NCI-H2029 (cell line): ENCODE measurements at places on chromosomes 6 and 20.
A peak's percentile ranks its signal among the peaks of the same experiment; 100 is the strongest.

- DNase-seq, result no peak
These were observed 1.6 kb upstream of the QKI start for GRCh38 chr6:163412801-163413344.

GRCh38 chr20:34525709-34526416, 9.6 kb downstream of the DYNLRB1 start:
- peak; percentile 90 for DNase-seq

GRCh38 chr6:152815230-152815872, 64.8 kb downstream of the VIP start:
- DNase-seq, result no peak

DNA sequence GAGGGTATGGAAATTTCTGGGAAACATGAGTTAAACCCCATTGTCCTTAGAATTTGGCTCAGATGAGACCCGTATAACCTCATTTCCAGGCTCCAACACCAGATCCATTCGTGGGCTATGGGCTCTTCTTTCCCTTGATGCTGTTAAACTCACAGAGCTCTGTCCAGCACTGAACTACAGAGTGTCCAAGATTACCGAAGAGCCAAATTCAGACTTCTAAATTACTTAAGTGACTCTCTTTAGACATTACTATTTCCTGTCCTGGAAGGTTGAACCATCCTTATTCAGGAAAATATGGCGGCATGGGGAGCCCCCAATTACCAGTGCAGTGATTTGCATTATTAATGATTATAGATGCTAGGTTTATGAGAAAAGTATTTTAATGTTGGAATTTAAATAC, 124.9 kb upstream of the EDN1 start:
- no peak for DNase-seq

- no peak for DNase-seq
These were observed 20.0 kb downstream of the CD164 start for GRCh38 chr6:109362102-109362884.

- no peak for DNase-seq
These were observed 207.5 kb upstream of the OPRM1 start for GRCh38 chr6:153831350-153832078.

- DNase-seq, result no peak
These were observed 335.5 kb downstream of the GJA1 start for GRCh38 chr6:121770943-121771342.

GRCh38 chr6:122548820-122549219, 61.4 kb upstream of the PKIB start:
- DNase-seq, result no peak

DNA sequence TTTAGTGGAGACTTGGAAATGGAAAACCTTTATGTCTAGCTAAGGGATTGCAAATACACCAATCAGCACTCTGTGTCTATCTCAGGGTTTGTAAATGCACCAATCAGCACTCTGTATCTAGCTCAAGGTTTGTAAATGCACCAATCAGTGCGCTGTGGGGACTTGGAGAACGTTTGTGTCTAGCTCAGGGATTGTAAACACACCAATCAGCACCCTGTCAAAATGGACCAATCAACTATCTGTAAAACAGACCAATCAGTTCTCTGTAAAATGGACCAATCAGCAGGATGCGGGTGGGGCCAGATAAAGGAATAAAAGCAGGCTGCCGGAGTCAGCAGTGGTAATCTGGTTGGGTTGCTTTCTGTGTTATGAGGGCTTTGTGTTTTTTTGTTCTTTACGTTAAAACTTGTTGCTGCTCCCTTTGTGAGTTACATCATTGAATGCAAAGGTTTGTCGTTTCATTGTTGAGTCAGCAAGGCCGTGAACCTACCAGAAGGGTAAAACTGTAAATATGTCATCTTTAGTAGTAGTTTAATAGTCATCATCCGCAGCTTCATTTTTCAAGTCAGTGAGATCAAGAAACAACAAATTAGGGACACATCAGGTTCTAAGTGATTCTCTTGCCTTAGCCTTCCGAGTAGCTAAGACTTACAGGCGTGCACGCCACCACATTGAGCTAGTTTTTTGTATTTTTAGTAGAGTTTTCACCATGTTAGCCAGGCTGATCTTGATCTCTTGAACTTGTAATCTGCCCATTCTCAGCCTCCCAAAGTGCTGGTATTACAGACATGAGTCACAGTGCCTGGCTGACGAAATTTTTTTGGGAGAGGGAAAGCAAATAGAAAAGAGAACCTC, 22.7 kb upstream of the NUP153 start:
- DNase-seq, result no peak

DNA sequence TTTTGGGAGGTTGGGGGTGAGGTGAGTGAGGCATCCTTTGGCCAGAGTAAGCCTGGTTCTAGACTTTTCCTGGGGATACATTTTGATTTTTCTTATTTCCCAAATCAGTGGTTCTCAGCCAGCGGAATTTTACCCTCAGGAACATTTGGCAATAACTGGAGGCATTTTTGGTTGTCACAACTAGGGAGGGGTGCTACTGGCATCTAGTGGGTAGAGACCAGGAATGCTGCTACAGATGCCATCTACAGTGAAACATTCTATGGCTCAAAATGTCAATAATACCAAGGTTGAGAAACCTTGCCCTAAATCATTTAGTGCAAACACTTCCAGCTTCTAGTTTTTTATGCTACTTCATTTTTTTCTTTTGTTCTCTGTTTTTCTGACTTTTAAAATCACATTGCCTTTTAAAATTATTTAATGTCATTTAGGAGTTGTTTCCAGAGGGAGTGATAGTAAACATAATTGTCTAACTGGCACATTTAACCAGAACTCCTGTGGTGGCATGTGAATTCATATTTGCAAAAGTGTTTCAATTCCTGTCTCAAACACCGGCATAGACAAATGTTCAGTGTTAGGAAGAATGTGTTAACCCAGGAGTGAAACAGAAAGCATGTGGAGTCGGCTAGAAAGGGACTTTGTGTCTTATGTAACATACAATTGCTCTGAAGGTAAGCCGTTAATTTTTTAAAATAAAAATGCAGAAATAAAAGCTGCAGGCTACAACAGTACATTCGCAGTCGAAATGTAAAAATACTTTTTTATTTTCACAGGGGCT, 59.0 kb downstream of the QRSL1 start:
- no peak for DNase-seq

- no peak for DNase-seq
These were observed 3.2 kb upstream of the IRF4 start for GRCh38 chr6:388202-388903.

- DNase-seq, result no peak
These were observed 80.9 kb upstream of the AFDN start for GRCh38 chr6:167745670-167746389.

- no peak for DNase-seq
These were observed 101.0 kb downstream of the ARHGAP18 start for GRCh38 chr6:129608886-129609537.

GRCh38 chr6:111661541-111662061, 55.9 kb upstream of the TRAF3IP2 start:
- peak; percentile 32 for DNase-seq

GRCh38 chr6:112231164-112231563, 23.2 kb downstream of the LAMA4 start:
- no peak for DNase-seq

GRCh38 chr6:314377-314776, 22.1 kb downstream of the DUSP22 start:
- no peak for DNase-seq

GRCh38 chr6:43850314-43851203, 80.5 kb downstream of the VEGFA start:
- no peak for DNase-seq

DNA sequence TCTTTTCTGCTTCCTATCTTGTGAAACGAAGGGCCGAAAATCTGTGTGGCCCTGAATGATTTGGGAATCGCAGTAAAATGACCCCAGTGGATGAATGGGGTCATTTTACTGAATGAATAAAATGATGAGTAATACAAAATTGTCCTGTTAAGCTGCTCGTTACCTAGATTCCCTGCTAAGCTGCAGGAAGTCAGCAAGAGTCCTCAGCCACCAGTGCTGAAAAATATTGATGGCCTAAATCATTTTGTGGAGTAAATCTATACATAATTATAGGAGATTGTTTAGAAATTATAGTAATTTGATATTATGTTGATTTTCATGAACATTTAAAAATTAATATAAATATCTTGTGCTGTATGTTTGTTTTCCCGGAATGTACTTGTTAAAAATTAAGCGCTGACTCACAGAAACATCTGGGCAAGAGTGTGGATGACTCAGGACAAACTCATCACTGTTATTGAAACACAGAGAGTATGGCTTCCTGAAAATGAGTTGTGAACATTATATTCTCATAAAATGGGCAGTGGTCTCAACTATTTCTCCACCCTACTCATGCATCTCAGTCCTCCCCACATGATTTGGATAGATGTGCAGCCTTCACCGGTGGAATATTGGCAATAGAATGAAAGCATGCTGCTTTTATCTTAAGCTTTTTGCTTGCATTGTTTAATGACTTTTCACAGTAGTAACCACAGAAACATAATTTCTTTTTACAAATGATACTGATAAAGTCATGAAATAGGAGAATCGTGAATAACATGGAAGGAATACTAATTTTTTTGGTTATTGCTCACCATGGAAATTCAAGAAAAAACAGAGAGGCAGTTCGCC, 36.2 kb upstream of the RGS17 start:
- DNase-seq, result no peak

- DNase-seq, result no peak
These were observed 272.7 kb upstream of the MAP3K7 start for GRCh38 chr6:90859612-90860011.

- no peak for DNase-seq
These were observed 3.5 kb downstream of the ANKRD60 start for GRCh38 chr20:58224974-58225373.

DNA sequence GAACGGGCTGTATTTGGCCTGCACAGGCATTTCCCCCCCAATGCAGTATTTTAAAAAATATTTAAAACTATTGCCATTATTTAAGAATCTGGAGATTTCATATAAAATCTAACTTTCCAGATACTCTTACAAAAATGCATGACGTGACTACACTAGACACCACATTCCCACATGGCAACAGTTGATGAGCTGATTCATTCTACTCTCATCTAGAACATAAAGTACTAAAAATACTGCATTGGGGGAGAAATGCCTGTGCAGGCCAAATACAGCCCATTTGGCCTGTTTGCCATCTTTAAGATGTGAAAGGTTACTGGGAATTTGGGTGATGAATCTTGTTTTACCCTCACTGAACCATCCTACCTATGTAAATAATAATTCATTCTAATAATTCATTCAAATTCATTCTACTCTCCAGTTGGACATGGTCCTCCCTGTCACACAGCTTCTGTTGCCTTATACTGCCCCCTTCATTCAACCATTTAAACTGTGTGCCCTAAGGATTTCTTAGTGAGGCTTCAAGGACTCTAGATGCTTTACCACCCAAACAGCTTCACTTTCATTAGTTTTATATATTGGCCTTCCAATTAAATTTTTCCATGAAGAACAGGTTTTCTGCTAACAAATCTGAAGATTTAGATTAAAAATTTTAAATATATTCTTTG, 6.9 kb upstream of the ZSCAN16 start:
- DNase-seq, result no peak

DNA sequence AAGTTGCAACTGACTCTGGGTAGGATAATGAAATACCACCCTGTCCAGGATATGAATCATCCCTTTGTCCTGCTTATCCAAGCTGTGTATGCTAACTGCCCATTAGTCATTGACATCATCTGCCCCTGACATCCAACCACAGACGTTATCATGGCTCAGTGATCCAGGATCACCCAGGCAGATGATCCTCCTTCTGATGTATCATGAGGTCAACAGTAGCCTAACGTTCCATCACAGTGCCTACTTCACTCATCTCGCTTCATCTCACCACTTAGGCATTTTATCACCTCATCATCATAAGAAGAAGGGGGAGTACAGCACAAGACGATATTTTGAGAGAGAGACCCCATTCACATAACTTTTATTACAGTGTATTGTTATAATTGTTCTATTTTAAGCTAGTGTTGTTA, 13.4 kb upstream of the BTN3A2 start:
- no peak for DNase-seq

DNA sequence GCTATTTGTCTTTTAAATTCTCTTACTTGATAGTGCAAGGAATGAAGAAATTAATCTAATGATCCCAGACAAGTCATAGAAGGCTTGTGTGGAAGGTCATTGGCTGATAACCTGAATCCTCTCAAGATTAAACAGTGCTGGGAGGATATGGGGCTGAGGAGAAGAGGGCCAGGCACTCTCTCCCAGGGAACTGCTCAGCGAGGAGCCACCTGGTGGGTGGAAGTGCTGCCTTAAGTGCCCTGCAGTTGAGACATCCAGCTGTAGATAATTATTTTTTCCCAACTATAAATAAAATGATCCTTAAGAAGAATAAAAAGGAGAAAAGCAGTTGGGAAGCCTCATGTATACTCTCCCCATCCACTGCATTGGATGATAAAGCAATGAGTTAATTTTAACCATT, 47.9 kb downstream of the BTBD3 start:
- no peak for DNase-seq

DNA sequence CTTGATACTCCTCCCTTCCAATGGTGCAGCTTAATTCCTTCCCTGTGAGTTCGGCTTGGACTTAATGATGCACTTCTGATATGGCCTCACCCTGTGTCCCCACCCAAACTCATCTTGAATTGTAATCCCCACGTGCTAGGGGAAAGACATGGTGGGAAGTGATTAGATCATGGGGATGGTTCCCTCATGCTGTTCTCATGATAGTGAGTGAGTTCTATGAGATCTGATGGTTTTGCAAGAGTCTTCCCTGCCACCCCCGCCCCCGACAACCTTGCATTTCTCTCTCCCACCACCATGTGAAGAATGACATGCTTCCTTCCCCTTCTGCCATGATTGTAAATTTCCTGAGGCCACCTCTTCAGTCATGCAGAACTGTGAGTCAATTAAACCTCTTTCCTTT, 50.3 kb upstream of the HLA-G start:
- DNase-seq, result no peak

GRCh38 chr20:20034486-20034885, 17.3 kb downstream of the NAA20 start:
- no peak for DNase-seq

GRCh38 chr20:64176551-64176950, 12.3 kb downstream of the MYT1 start:
- no peak for DNase-seq

DNA sequence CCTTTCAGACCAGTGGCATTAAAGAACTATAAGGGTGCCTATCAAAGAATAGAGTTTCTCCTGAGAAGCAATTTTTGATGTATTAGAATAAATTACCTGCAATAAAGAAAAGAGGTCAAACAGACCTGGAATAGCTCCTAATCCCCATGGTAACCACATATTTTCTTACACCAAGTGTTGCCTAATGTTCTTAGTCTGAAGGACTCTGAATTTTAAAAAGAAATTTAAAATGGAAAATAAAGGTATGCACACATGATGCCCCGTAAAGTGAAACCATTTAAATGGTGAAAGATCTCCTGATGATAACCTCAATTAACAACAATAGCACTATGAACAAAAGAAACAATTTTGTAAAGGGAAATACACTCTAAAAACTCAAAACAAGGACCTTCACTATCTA, 55.1 kb upstream of the LOC128125822 start:
- no peak for DNase-seq

DNA sequence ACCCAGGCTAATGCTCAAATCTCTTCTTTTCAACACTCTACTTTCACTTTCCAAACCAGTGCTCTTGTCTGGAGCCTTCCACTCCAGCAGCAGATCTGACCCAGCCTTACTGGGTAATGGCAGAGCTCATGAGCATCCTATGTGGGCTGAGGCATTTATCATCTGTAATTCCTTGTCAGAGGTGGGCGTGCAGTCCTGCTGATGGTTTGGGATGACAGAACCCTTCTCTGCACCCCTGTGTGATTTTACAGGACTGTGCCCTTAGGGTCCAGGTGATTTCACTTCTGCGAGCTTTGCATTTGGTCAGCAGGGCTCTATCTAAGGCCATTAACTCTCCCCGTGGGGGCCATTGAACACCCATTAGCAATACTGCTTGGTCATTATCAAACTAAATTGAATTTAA, 55.4 kb downstream of the LAMA4 start:
- no peak for DNase-seq
